ENCODE measurements at places on chromosomes 3 and 15. TPM values are rescaled to one million over a fixed set of nuclear protein-coding genes. Genes with fewer than 3 reads are reported as not detected.
A peak's percentile ranks its signal among the peaks of the same experiment; 100 is the strongest.

The GOLGA8R gene
- not detected for total RNA-seq

The FLNB gene
- 112 TPM for total RNA-seq

The C3orf85 gene
- not detected for total RNA-seq

DNA sequence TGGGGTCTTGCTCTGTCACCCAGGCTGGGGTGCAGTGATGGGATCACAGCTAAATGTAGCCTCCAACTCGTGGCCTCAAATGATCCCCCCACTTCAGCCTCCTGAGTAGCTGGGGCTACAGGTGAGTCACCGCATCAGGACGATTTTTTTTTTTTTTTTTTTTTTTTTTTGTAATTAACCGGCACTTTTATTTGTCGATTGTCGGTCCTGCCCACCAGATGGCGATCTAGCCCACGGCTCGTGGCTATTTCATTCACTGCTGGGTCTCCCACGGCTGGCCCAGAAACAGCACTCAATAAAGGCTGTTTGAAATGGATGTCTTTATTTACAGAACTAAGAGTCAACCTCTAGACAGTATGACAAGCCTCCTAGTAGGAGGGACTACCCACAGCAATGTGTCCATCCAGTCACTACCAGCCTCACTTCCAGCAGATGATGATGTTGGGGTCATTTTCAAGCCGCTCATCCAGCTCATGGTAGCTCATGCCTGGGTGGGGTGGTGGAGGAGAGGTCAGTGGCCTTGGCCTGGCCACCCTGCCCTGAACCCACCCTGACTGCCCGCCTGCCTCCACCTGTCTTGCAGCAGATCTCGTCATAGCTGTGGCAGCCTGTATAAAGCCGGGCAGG, 1.8 kb upstream of the ZMYND10 start:
- no peaks in the 10 kb centered on the region for H3K27me3 ChIP-seq
- H3K36me3 ChIP-seq: peaks cover 20% of the 10 kb centered on the region
- peaks cover 72% of the 10 kb centered on the region for H3K4me1 ChIP-seq
- H3K4me3 ChIP-seq: no peak overlapping the region
- H3K27ac ChIP-seq: peak overlapping the region; percentile 60

DNA sequence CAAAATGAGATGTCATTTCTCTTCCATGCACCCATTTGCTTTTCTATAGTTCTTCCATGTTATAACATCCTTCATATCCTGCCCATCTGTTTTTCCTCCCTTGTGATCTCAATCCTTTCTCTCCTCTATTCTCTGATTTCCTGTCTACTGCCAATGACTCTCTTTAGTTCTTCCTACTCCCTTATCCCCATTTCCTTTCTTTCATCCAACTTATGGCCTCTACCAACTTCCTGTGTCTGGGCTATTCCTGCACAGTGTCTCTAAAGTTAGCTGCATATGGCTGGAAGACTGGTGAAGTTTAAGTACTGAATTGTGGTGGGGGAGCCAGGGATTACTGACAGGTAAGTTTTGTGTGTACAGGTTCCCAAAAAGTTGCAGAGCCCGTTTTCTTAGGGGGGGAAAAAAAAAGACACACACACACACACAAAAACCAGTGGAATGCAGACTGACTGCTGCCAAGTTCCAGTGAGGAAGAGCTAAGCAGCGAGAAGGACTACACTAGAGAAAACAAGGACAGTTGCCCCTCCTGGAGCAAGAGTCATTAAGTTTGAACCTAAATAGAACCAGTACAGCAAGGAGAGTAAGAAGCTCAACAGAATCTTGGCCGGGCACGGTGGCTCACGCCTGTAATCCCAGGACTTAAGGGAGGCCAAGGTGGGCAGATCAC, 28.8 kb downstream of the XRN1 start:
- H3K27me3 ChIP-seq: no peaks in the 10 kb centered on the region
- no peak overlapping the region for H3K27ac ChIP-seq
- H3K4me3 ChIP-seq: no peak overlapping the region
- DNase-seq: no peak

DNA sequence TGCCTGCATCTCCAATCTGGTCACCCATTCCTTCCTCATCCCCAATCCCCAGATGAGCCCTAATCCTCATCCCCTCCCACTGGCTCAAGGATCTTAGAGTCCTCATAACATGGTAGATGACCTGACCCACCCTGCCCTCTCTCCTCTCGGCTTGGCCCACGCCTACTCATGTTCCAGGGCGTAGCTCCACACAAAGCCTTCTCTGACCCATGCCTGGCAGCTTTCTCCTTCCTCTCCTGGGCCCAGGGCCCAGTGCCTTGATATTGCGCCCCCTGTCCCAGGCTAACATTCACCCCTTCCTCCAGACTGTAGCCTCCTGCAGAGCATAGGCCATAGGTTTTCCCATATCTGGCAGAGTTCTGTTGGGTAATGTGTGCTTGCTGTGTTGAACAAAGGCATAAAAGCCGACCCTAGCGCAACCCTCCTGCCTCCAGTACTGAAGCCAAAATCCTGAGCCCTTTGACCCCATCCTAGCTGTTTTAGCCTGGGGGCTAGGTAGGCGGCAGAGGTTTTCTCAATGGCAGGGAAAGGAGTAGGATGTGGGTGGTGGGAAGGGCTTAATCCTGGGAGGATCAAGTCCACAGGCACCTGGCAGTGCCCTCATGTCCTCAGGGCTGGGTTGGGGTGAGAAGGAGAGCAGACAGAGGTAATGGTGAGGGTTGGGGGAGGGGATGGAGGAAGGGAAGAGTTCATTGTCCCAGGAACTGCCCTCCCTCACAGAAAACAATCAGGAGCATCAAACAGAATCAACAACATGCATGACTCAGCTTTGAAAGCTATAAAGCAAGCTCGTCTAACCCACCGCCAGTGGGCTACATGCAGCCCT, 35.5 kb downstream of the MESD start:
- no peak overlapping the region for H3K4me3 ChIP-seq
- no peak for DNase-seq
- H3K27me3 ChIP-seq: no peaks in the 10 kb centered on the region
- peaks cover 8% of the 10 kb centered on the region for H3K36me3 ChIP-seq

- H3K4me1 ChIP-seq: no peaks in the 10 kb centered on the region
- no peaks in the 10 kb centered on the region for H3K36me3 ChIP-seq
- no peak overlapping the region for H3K4me3 ChIP-seq
- H3K27ac ChIP-seq: no peak overlapping the region
- H3K27me3 ChIP-seq: peaks cover 30% of the 10 kb centered on the region
Measured at GRCh38 chr15:91291673-91292072, 191.6 kb downstream of the SV2B start.

GRCh38 chr3:70833239-70833960, 521.0 kb upstream of the MDFIC2 start:
- H3K36me3 ChIP-seq: no peaks in the 10 kb centered on the region
- no peak overlapping the region for H3K4me3 ChIP-seq

DNA sequence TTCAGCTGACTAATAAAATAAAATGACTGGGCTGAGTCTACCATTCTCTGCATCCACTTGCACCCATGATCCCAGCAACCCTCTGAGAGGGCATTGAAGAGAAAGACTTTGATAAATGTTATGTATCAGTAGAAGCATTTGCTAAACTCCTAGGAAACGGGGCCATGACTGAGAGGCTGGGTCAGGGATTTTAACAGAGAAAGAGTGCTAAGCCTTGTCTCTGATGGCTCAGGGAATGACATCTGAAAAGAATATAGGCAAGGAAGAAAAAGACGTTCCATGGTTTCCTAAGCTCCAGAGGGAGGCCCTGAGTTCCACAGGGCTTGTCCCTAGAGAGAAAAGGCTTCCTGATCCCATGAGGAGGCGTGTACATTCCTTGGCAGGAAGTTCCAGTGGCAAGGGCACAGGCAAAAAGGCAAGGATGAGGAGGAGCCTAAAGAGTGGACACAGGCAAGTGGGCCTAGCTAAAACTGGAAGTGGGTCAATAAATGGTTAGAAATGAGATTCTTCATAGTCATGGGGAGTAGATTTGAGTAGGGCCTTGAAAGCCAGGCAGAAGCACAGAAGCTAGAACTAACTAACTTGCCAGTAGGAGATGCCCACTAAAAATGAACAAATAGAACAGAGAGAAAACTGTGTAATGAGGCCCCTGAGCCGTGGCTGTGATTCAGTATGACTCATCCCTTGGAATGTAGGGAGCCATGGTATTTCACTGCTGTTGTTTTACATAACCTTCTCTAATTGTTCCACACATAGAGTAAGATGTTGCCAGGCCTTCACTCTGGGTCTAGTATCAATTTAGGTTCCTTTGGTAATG, 44.9 kb upstream of the MANF start:
- H3K27me3 ChIP-seq: no peaks in the 10 kb centered on the region
- H3K4me3 ChIP-seq: no peak overlapping the region
- H3K27ac ChIP-seq: no peak overlapping the region
- no peaks in the 10 kb centered on the region for H3K36me3 ChIP-seq
- DNase-seq: no peak

DNA sequence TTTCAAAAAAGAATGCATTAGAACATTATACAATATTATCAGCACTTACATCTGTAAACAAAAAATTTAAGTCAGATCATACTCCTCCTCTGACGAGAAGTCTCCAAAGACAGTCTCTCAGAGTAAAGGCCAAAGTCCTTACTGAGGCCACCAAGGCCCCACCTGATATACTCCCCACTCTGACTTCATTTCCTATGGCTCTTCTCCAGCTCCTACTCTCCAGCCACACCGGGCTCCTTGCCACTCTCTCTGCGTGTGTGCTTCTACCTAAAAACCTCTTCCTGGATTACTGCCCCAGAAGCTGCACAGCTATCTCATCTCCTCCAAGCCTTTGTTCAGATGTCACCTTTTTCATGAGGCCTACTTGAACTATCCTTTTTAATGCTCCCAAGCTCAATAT, 5.0 kb downstream of the DCP1A start:
- no peak overlapping the region for H3K27ac ChIP-seq
- no peak overlapping the region for H3K4me3 ChIP-seq
- DNase-seq: no peak
- H3K4me1 ChIP-seq: peaks cover 39% of the 10 kb centered on the region
- H3K27me3 ChIP-seq: no peaks in the 10 kb centered on the region

- no peak for DNase-seq
- H3K4me3 ChIP-seq: no peak overlapping the region
- H3K27ac ChIP-seq: peak overlapping the region; percentile 38
- peaks cover 12% of the 10 kb centered on the region for H3K4me1 ChIP-seq
Measured at GRCh38 chr3:37183976-37184375, 9.6 kb upstream of the LRRFIP2 start.

Data from stomach (tissue), 19 donors.